Stimulated activated CD8-positive, alpha-beta memory T cell treated with anti-CD3 and anti-CD28 coated beads, Interleukin-7, amount 100 ng/mL, for 24 hours (primary cell): ENCODE measurements at places on chromosomes 6 and 20.

GRCh38 chr20:14012671-14013070 is 17.4 kb downstream of the MACROD2 start:
- DNase-seq, result no peak

DNA sequence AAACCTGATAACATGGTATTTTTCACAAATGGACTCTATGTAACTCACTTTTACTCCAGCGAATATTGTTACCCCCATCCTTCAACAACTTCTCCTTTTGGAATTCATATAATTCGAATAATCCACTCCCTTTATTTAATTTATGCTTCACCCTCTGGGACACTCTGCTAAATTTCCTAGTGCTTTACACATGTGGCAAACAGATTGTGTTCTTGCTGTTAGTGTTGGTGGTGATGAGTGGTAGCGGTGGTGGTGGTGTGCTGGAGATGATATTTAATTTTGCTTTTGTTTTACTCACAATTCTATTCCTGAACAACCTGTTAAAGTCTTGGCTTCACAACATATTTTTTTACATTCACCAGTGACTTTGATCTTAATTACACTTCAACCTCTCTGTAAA is 32.8 kb downstream of the HTR1B start:
- no peak for DNase-seq

GRCh38 chr6:14292119-14292518 is 174.5 kb downstream of the CD83 start:
- no peak for DNase-seq

GRCh38 chr20:44728801-44729443 is 13.8 kb downstream of the CCN5 start:
- no peak for DNase-seq

DNA sequence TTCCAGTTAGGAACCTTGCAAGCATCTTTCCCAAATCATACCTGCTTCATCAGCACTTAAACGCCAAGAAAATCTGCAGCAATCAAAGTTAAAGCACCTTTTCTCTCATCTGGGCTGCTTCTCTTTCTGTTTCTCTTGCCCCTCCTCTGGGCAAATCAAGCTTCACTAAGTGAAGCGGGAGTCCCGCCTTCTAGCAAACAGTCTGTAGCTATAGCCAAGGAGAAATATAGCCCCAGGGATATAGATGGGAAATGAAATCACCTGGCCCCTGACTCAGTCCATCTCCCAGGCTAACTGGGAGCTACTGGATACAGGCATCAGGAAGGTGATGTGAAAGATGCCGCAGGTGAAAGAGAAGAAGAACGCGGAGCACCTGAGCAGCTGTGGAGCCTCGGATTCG is 481.9 kb downstream of the C6orf118 start:
- DNase-seq, result no peak

GRCh38 chr6:167291623-167292300 is 647 bp downstream of the UNC93A start:
- no peak for DNase-seq

DNA sequence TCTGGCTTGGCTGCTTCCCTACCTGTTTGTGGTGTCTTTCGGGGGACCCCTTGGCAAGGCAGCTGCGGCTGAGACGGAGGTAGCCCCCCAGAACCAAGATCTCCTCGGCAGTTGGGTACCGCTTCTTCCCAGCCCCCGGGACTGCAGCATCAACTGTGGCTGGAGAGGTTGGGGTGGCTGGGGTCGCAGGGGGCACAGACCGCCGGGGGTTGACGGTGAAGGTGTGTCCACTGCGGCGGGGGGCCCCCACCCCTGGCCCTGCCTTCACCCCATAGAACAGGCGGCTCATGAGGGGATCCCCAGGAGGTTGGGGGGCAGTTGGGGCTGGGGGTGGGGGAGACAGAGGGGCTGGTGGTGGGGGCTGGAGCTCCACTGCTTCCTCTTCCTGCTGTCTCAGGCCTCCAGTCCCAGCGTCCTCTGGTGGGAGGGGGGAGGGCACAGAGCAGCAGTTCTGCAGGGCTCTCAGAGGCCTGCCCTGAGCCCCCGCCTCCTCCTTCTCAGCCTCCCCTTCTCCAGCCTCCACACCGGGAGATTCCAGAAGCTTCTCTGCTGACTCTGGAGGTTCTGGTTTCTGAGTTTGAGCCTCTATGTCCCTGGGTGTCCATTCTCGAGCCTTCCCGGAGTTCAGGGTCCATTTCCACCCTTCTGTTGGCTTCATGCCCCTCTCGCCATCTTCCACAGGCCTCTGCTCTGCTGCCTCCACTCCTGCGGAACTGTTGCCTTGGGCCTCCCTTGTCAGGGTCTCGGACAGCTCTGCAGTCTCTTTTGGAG is 1.9 kb downstream of the PPP1R18 start:
- no peak for DNase-seq

- DNase-seq, result no peak
These were observed 125.9 kb downstream of the FYN start for GRCh38 chr6:111747396-111747795.
